ENCODE measurements at places on chromosomes 2 and 18.

DNA sequence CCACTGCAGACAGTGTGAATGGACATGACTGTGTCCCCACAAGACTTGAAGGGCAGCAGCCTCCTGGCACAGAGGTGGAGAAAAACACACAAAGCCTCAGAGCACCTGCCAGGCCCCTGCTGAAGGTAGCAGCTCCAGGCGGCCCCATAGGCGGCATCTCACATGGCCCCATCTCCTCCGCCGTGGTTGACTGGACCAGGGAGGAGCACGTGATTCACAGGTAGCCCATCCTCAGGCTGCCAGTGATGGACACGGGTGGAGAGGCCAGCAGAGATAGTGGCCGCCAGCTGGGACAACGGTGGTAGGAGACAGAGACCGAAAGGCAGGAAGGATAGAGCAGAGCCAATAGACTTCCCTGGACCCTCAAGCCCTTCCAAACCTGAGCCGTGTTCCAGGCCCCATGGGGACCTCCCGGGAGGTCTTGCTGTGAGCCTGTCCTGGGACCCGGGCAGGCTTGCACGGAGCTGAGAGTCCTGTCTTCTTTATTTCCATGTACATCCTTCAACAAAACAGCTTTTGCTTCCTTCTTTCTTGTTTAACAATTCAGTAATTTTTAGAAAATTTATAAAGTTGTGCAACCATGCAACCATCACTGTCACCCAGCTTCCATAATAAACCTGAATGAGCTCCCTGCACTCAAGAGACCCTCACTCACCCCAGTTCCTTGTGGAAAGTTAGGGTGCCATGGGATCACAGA, 26.9 kb downstream of the GPR55 start:
- DNase-seq = no peak

DNA sequence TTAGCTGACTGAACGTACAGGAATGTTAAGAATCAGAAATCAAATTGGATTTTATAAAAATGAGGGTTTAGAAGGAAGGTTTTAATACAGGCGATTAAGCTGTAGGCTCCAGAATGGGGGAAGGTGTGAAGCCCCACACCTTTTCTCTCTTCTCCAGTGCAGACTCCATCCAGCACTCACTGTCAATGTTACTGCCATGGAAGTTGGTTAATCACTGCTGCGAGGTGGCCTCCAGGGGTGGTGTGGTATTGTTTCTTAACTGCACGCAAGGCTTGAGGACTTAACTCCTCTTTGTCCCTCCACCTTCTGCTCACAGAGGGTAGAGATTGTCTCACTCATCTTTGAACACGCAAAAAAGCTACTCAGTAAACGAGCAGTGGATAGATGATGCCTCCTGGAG, 26.9 kb upstream of the YWHAQ start:
- DNase-seq = no peak

GRCh38 chr2:42979416-42979869, 187.1 kb upstream of the HAAO start:
- no peak for DNase-seq

GRCh38 chr2:160246356-160246755, 46.3 kb upstream of the ITGB6 start:
- DNase-seq = no peak

GRCh38 chr2:30504731-30505130, 57.7 kb downstream of the LCLAT1 start:
- DNase-seq = no peak

DNA sequence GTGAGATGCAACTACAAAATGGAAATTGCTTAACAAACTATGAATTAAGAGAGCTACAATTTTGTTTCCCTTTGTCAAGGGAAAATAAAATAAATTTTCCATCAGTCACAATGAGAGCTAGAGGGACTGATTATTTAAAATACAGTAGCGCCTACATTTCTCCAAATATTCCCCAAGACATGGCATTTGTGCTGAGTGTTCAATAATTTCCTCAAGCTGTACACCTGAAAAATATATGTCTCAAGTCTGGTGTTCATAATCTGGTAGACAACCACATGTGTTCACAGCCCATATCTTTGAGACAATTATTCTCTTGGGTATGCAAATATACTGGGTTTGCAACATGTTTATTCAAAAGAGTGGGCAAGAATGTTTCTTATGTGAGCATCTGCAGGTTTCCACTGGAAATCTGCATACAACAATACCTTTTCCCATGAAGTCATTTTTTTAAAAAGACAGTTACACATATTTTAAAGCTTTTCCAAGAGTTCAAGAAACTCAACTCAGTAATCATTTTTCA, 240.1 kb upstream of the VRK2 start:
- DNase-seq = no peak

DNA sequence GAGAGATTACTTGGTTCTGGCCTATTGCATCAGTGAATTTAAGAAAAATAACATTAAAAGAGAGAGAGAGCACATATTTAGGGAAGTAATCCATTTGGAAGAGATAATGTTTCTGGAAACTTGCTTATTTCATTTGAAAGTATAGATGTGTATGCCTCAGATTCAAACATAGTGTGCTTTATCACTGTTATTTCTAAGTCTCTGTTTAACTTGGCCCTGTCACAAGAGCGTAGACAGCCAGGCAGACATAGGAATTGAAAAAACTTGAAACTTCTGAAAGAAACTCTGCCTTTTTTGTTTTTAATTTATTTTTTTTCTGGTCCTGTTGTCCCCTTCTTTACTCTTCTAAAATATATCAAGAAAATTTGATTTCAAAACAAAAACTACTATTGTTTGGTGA, 849.1 kb downstream of the CNTNAP5 start:
- DNase-seq = no peak

DNA sequence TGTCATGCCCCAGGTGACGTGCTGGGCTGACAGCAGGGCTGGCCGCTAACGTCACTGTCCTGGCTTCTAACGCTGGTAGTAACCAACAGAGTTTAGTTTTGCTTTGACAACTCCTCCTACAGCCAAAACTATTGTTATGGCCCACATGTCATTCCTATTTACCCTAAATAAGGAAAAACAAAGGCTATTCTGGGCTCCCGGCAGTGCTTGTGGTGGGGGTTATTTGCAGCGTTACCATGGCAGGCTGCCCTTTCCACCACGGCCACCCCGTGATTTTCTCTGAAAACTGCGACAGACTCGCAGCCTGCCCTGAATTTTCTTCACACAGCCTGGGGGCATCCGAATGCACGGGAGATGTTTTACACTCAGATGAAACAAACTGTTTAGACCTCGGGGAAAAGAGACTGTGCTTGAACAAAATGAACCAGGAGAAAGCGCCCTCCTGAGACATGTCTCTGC, 115.2 kb downstream of the FAM210A start:
- no peak for DNase-seq

DNA sequence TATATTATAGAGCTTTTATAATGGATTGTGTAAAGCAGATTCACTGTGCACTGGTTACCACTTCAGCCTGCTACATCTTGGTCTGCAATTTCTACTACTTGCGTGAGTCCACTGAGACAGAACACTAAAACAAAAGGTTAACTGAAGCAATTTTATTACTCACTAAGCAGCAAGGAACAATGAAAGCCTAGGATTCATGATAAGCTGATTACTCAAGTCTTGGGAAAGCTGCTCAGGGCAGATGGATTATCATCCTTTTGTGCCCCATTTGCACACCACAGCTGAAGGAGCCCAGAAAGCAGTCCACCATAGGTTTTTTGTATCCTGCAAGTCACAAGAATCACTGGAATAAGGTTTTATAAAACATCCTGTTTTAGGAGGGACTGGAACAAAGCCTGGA, 1215.2 kb upstream of the TMEFF2 start:
- no peak for DNase-seq

DNA sequence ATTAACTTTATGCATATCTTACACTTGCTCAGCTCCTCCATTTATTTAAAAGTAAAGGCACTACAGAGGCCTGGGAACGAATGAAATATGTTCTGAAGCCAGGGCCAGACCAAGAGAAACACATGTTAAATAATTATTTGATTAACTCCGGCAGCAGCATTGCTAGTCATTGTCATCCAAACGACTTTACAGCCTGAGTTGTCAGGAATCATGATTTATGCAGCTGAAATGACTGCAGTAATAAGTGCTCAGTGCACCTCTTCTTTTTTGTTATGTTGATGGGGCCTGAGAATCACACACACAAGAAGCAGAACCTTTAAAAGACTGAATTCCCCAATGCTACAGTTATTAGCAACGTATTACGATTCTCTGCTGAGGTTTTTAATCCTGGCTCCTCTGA, 58.9 kb downstream of the EPHA4 start:
- DNase-seq = no peak
